Stimulated activated memory B cell treated with anti-CD40 and anti-IgM and Interleukin-4, amounts not matched to agents 10 μg/mL and 1 μg/mL and 100 μg/mL, for 72 hours (primary cell): ENCODE measurements at places on chromosomes 5 and 9.

DNA sequence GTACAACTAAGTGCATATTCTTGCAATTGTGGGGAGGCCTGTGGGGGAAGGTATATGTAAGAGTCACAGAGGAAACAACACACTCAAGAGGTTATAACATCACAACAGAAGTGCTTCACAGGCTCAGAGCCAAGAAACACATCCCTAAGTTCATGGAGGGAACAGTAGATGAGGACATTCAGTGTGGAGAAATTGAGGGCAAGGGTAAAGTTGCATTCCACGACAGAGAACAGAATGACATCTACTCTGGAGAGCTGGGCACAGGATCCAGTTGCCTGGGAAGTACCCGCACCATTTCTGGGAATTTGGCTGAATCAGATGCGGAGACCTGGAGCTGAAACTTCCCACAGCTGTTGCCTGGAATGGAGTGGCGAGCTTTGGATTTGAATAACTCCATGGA lies 197.2 kb downstream of the NXNL2 start:
- no peak for ATAC-seq

- no peak for ATAC-seq
Observed at GRCh38 chr5:169390265-169390664, 89.3 kb upstream of the SLIT3 start.

DNA sequence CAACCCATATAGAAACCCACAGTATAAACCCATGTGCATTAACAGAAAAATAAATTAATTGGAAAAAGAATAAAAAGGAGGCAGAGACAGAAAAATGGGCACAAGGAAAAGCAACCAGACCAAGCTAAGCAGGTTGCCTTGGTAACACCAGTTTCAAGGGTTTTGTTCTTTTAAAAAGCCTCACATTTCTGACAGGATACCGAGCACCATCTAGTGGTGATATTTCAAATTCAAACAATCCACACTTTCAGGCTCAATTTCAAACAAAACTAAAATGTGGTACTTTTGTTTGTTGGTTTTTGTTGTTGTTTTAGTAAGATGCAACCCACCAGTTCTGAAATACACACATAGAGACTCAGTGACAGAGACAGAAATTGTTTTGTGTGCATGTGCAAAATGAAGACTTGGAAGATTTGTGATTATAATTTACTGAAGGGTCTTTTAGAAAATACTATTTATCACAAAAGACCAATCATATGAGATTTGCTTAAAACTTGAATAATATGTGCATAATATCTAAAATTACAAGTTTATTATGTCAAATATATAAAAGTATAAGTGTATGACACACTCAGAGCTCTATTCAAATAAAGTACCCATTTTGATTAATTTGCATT lies 318.2 kb downstream of the SLCO4C1 start:
- ATAC-seq: no peak

DNA sequence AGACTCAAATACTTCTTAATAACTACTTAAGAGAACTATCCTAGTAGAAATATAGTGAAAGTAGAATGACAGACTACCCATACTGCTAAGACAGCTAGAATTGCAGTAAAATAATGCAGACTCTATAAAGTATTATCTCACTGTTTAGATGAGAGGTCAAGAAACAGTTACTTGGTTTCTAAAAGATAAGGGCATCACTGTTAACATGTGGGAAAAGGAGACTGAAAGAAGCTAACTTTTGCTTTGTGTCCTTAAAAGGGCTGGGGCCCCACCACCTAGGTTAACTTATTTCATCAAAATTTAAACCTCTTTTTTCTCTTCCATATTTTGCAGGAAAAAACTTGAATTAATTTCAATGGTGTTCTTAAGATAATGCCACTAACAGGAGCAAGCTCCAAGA lies 204.3 kb downstream of the CNTLN start:
- no peak for ATAC-seq

DNA sequence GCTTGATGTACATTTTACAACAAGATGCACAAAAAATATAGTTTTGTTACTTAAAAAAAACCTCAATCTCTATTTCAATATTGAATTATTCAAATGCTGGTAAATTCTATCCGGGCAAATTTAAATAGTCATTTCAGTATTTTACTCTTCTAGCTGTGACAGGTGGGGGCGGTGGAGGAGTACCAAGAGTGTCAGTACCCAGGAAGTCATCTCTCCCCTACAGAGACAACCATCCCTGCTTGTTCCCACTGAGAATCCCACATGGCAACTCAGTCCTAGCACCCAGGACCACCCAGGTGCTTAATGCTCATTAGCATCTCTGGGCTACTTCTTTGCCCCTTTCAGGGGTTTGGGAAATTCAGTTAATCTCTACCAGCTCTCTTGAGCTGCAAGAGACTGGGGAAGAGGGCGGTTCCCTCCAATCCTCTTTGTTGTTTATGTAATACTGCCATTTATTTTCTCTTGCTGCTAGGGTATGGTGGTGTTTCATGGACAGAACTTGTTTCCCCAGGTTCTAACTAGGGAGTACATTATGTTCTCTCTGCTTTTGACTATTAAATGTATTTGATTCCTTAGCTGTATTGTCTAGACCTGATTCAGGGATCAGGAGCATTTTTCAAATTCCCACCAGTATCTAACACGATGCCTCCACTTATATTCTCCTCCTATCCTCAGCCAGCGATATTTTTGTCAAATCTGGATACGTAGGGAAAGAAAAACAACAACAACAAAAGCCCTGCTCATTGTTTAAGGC lies 122.5 kb downstream of the CDH18 start:
- ATAC-seq: no peak

GRCh38 chr5:157217289-157218024 lies 36.8 kb downstream of the ITK start:
- no peak for ATAC-seq

DNA sequence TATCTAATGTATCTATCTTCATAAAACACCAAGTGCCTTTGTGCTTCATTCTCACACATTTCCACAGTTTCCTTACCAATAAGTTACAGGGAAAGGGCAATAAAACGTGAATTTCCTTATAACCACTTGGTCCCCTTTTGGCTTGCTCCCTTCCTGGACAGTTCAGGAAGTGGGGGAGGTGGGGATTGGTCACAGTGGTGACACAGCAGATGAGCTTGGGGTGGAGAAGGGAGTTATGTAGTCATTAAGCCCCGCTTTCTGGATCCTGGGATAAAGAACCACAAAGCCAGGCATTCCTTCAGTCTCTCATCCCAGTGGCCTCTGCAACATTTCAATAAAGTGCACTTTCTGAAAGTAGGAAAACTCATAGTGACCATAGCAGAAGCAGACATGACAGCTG lies 47.1 kb upstream of the FYB1 start:
- ATAC-seq: no peak

DNA sequence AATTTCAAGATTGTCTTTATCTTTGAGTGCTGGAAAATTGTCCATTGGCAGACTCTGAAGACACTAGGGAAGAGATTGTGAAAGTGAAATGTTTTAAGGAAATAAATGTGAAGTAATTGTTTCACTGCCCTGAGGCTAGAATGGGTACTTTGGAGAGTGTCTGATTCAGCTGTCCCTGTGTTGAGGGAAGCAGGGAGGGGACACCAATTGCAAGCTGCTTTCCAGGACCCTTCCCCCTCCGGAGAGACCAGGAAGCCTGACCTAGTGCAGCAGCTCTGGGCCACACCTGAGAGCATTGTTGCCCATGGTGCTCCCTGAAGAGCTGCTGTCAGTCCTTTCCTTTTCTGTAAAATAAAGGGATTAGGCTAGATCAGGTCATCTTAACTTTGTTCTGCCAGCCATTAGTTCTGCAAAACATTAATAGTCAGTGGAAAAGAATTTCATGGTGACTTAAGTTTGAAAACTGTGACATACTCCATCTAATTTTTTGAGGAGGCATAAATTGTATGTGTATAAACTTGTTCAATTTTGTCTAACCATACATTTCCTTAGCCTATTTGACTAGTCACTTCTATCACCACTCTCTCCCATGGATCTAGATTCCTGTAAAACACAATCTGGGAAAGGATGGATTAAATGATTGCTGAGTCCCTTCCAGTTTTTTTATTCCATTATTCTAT lies 18.8 kb downstream of the MAP1B start:
- ATAC-seq: no peak

GRCh38 chr5:112385566-112385965 lies 33.5 kb downstream of the EPB41L4A start:
- no peak for ATAC-seq

DNA sequence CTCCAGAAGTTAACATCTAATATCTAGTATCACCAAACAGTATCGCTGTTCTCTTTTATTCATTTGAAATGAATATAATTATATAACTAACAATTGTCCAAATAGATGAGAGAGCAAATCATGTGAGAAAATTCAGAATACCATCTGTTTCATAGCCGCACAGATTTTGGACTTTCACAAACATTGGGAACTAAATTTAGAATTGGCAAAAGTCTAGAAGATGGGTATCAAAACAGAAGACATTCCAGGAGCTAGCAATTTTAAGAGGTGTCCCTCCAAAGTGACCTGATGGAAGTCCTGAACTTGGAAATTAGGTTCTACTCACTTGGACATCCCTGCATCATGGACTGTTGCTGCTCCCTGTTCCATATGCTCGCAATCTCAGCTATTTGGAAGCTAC lies 57.0 kb upstream of the FSD1L start:
- no peak for ATAC-seq

GRCh38 chr9:133763272-133764183 lies 25.4 kb upstream of the SARDH start:
- no peak for ATAC-seq

- no peak for ATAC-seq
Observed at GRCh38 chr9:6230037-6230780, 14.6 kb downstream of the IL33 start.

DNA sequence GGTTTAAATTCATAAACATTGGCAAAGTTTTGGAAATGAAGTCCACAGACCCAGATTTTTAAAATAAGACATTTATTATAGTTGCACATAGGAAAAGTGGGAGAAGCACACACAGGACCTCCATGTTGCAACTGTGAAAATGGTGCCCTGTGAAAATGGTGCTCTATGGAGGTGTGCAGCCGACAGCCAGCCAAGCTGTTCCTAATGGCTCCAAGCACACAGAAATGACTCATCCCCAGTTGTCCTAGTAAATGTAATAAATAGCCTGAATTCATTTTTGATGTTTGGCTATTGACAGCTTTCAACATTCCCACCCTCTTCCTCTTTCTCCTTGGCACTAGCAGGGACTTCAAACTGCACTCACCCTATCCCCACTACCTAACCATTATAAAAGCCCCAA lies 590.9 kb downstream of the CAAP1 start:
- ATAC-seq: no peak

DNA sequence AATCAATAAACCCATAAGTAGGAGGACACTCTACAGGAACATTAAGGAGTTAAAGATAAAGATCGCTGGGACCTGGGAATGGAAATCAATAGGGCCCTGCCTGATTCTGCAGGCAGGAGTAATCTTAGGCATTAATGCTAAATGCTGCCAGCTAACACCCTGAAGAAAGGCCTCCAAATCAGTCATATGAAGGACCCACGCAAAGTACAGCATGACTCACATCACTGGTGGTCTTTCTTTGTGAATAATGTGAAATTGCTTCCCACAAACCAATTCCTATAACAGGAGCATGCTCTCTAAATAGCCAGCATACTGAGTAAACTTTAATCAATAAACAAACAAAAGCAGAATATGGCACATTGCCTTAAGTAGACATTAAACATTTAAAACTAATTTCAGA lies 172.3 kb downstream of the SEMA5A start:
- no peak for ATAC-seq

GRCh38 chr9:37880916-37881479 lies 22.9 kb downstream of the SLC25A51 start:
- no peak for ATAC-seq

- no peak for ATAC-seq
Observed at GRCh38 chr9:112332674-112332976, 794 bp downstream of the PTBP3 start.

DNA sequence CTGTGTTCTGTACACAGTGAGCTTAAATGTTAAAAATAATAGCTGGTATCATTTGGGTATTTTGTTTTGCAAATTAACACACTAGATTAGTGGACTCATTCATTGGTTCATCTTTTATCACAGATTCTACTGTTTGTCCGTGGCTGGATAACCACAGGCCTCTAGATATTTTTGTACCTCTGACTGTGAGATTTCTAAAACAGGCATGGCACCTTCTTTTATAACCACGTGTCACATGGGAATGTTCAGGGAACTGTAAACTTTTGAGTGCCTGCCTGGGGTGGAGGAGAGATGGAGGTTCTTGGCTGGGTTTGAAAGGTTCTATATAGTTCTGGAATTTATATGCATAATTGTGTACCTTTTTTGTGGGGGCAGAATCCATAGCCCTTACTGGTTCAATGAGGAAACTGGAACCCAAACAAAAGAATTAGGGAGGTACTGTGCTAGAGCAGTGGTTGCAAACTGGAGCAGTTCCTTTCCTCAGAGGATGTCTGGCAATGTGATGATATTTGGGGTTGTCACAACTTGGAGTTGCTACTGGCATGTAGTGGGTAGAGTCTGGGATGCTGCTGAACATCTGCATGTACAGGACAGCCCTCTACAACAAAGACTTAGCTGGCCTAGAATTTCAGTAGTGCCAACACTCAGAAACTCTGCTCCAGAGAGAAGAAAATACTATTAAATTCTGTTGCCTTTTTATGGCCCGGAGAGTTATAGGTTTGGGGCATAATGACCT lies 16.9 kb downstream of the TLE4 start:
- no peak for ATAC-seq

- no peak for ATAC-seq
Observed at GRCh38 chr5:138466900-138467710, 1.8 kb downstream of the EGR1 start.

DNA sequence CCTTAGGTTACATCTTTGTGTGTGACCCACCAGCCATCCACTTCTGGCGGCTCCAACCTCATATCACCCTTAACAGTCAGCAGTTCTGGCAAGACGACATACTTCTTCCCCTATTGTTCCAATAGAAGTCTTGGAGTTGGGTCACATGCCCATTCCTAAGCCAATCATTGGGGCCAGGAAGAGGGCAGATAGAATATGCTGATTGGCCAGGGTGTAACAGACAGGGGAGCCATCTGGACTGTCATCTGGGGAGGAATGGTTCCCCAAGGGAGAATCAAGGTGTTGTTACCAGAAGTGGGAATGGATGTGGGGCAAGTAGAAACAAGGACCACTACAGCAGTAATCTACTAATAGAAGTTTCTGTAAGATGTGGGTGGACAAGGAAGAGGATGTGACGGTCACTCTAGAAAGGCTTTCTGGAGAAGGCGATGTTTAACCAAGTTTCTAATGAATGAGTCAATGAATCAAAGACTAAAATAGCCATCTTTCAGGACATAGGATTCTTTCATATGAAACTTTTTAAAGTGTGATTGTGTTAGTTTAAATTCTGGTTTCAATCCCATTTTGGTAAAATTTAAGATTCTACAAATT lies 200.4 kb downstream of the ARHGAP26 start:
- ATAC-seq: no peak

GRCh38 chr5:101012880-101013279 lies 109.8 kb upstream of the ST8SIA4 start:
- ATAC-seq: no peak

- ATAC-seq: no peak
Observed at GRCh38 chr5:125152044-125152443, 405.6 kb upstream of the ZNF608 start.

- ATAC-seq: no peak
Observed at GRCh38 chr5:61461417-61461816, 129.4 kb downstream of the ZSWIM6 start.

GRCh38 chr9:89523948-89524347 lies 26.0 kb upstream of the SEMA4D start:
- ATAC-seq: no peak
